ENCODE measurements at places on chromosomes 2 and 18.

DNA sequence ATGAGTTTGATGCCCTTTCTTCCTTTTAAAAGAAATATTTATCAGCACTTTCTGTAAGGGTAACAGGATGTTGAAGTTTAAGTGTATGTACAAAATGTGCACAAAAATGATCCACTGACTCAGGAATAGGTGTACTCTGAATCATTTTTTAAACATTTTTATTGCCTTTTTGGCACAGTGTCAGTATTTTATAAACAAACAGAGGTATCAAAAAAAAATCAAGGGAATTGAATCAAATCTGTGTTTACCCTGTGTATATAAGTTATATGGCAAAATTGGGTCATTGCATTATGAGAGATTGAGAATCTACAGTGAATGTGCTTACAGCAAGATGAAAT lies 513.9 kb upstream of the NETO1 start:
- no peak for DNase-seq

GRCh38 chr18:62788876-62789275 lies 73.5 kb downstream of the PHLPP1 start:
- DNase-seq: no peak

DNA sequence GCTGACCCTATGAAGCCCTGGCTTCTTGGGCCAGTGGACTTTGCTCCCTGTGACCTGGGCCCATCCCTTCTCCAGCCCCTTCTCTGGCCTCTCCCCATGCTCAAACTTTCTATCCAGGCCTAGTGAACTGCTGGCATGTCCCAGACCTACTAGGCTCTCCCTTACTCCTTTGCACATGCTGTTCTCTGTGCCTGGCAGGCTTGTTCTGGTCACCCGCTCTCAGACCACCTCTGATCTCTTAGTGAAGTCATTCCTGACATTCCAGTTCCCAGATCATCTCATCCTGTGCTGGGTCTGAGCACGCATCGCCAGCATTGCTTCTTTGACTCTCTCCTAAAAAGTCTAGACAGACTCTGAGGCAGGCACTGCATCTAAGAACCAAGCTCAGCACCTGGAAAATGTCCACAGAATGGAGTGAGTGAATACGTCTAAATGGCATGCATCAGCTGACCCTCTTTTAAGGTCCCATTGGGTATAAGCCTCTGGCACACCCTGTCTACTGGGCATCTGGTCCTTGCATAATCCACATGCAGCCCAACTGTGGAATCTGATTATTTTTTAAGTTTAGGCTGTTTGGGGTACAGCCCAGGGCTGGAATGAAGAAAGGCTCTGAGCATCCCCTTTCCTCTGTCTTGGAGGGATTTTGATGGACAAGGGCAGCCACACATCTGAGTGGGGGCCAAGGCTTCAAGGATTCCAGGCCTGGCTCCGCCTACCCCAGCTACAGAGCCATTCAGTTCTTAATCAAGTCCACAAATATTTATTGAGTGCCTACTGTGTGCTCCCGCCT lies 130.6 kb upstream of the HAAO start:
- DNase-seq: no peak

DNA sequence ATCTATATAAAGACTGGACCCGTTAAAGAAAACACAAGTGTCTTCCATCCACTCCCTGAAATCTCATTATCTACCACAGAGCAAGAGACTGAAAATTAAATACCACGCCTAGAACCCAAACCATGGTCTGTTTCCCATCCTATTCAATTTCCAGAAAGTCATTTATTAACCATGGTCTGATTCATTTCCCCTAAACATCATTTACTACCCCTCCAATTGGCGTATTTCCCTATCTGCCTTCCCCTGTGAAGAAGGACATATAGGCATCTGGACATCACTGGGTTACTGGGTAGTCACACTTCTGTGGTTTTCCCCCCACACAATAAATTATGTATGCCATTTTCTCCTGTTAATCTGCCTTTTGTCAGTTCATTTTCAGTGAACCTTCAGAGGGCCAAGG lies 30.8 kb downstream of the CCDC93 start:
- DNase-seq: no peak
